ENCODE measurements at places on chromosomes 6 and 20. TPM values are rescaled to one million over a fixed set of nuclear protein-coding genes. Genes with fewer than 3 reads are reported as not detected.

DNA sequence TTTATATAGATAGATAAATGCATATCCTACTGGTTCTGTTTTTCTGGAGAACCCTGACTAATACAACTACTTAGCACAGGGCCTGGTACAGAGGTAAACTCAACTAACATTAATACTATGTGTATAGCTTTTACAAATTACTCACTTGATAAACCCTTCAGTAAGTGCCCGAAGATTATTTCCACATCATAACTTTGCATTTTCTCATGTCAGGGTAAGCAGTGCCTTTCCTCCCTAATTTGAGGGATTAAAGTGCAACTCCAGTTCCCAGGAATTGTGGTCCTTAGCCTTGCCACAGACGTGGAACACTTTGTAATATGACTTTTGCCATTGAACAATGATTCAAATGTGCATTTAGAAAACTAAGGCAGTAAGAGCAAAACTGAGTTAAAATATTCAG, 147.5 kb upstream of the SMLR1 start:
- DNase-seq = no peak

DNA sequence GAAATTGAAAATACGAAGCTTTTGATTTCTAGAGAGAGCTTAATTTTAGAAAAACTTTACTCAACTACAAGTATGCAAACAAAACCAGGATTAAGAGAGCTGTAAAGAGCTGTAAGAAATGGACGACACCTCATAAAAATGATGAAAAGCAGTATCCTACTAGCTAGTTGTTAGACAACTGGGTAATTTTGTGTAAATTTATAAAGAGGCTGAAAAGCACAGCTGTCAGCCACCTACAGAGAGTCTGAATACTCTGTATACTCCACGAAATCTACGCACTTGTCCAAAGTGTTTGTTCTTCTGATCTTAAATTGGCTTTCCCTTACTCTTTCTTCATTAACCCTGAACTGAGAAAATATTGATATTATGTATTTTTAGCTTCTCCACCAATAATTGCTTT, 808.4 kb upstream of the EPHA7 start:
- no peak for DNase-seq

GRCh38 chr20:58420798-58421496, 31.9 kb downstream of the VAPB start:
- no peak for DNase-seq

- DNase-seq = peak; percentile 6
Observed at GRCh38 chr6:9540534-9541126, 874.2 kb downstream of the TFAP2A start.

DNA sequence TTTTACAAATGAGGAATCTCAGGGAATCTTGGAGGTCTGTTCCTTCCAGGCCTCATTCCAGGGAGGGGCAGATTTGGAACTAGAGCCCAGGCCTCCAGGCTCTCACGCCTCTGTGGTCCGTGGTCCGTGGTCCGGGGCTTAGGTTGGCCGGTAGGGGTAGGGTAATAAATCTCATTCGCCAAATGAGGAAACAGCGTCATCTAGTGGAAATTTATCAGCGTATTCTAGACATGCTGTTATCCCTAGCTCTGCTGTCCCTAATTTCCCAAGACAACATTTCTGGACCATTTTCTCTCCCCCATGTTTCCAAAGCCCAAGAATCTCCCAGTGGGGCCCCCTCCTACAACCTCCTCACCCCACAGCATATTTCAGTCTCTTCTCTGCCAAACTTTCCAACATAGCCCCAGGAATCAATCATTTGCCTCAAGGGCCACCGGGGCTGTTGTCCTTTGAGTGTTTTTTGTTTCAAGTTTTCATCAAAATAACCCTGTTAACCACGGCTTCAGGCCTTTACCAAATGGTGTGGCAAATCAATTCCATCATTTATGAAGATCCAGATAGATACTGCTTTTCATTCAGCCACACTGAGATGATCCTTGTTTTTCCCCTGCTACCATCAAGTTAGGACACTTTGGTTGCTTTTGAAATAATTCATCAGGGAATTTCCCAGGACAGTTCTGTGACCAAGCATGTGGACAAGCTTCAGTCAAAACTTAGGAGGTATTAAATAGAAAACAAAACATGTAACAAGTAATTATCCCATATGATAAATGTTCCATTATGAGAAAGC, 126.8 kb downstream of the ALDH8A1 start:
- DNase-seq = peak; percentile 70

- DNase-seq = no peak
Observed at GRCh38 chr6:32903952-32904351, 36.9 kb downstream of the HLA-DMB start.

DNA sequence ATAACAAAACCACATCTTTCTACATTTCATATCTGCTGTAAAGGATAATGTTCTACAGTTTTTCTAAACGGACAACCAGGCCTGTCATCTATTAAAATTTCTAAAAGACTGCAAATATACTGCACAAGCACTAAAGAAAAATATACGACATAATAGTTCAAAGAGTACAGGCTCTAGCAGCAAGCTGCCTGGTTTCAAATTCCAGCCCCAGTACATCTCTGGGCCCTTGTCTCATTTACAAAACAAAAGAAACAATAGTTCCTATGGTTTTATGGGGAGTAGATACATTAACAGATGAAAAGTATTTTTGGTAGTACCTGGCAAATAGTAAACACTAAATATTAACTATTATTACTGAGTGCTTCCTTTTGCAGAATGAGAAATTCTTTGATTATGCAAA, 24.1 kb downstream of the DEK start:
- DNase-seq = no peak

The C6orf141 gene
- 24.1 TPM for polyA plus RNA-seq

The GPANK1 gene
- 21.4 TPM for polyA plus RNA-seq

The SLCO4A1 gene
- 1.4 TPM for polyA plus RNA-seq

The NKX2-2 gene
- polyA plus RNA-seq = 4.1 TPM

The CCN6 gene
- 0.43 TPM for polyA plus RNA-seq
